ENCODE measurements at places on chromosomes 7 and 10.

GRCh38 chr10:125106586-125106985 is 53.8 kb downstream of the CTBP2 start:
- no peak for DNase-seq

GRCh38 chr10:78155722-78156121 is 122.1 kb downstream of the RPS24 start:
- DNase-seq: no peak

DNA sequence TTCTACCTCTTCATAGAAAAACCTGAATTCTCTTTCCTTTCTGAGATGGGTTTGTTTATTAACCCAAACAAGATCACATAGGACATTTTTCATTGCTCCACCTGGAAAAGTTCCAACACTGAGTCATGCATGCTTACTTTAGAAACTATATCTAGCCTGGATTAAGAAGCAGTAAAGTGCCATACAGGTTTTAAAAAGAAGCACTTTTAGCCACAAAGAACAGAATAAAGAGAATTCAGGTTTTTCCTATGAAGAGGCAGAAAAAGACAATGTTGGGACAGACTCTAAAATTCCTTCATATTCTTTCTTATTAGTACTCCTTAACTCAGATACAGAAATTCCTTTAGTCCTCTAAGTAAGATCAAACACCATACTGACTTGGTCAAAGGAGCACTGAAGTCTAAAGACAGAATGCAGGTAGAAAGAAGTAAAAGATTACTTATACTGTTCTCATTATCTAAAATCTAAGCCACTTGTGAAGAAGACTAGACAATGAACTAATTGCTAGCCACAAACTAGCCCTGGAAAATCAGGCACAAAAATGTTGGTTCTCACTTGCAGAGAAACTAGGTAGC is 241.3 kb downstream of the ANK3 start:
- no peak for DNase-seq

DNA sequence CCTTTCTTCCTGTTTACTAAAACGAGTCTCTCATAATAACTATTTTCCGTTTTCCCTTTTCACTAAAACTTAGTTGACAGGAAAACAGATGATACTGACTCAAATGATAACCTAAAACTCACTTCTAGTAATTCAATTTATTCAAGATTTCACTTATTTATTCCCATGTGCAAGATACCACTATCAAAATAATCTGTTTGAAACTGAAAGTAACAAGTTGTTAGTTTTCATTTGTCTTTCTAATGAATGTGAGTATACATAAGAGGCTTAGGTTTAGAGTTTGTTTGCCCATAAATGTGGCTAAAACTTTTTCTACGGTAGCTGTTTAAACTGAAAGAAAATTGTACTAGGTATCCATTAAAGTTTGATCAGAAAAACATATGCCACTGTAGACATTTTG is 314.9 kb upstream of the STEAP1 start:
- no peak for DNase-seq

GRCh38 chr10:61986788-61987492 is 85.4 kb downstream of the ARID5B start:
- no peak for DNase-seq

GRCh38 chr7:18799899-18800298 is 304.4 kb downstream of the HDAC9 start:
- DNase-seq: no peak

DNA sequence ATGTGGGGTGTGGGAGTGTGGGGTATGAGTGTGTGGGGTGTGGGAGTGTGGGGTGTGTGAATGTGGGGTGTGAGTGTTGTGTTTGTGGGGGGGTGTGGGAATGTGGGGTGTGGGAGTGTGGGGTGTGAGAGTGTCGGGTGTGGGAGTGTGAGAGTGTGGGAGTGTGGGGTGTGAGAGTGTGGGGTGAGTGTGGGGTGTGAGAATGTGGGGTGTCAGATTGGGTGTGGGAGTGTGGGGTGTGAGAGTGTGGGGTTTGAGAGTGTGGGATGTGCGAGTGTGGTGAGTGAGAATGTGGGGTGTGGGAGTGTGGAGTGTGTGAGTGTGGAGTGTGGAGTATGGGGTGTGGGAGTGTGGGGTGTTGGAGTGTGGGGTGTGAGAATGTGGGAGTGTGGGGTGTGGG is 50.1 kb upstream of the EN2 start:
- DNase-seq: no peak

DNA sequence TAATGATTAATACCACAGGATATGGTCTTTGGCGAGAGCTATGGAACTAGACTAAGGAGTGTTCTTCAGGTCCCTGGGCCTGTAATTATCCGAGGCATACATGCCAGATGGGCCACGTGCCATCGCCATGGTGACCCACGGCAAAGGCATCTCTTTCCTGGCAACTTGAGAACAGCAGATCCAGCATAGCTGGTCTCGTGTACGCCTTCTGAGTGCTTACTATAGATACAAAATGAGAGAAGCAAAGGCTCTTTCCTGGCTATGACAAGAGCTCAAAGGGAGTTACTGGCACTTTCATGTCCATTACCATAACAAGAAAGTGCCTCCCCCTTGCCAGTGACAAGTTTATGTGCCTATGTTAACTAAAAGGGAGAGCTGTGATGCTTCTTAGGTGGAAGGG is 26.0 kb upstream of the GLI3 start:
- DNase-seq: no peak

GRCh38 chr10:73859428-73859783 is 14.9 kb downstream of the CAMK2G start:
- DNase-seq: no peak

- no peak for DNase-seq
Observed at GRCh38 chr7:156845379-156846101, 47.4 kb downstream of the LMBR1 start.

- DNase-seq: no peak
Observed at GRCh38 chr10:2925631-2926030, 141.7 kb upstream of the PFKP start.

DNA sequence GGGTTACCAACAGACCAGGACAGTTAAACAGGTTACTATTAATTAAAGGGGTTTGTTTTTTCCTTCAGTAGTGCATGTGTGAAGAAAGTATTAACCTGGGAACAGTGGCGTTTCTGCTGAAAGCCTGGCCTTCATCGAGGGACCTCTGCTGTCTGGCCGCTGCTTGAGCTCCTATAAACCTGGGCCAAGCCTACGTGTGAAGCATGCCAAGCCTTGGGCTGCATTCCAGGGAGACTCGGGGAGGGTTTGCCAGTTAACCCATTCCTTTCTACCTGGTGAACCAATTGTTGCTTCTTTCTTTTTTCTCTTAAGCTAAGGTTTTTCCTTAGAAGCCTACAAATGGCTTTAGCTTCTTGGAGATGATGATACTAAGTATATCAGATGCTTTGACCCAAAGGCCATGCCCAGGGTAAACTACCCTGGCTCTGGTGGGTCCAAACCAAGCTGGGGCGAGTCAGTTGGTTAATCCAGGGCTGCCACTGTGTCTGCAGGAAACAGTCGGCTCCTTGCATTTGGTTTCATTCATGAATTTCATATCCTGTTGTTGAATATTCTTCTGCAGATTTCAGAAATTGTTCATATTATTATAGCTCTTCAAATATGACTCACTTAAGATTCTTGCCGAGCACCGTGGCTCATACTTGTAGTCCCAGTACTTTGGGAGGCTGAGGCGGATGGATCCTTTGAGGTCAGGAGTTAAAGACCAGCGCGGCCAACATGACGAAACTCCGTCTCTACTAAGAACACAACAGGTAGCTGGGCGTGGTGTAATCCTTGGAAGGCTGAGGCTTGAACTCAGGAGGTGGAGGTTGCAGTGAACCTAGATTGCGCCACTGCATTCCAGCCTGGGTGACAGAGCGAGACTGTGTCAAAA is 23.8 kb downstream of the PFKP start:
- no peak for DNase-seq

- DNase-seq: no peak
Observed at GRCh38 chr10:125133696-125134482, 26.5 kb downstream of the CTBP2 start.

DNA sequence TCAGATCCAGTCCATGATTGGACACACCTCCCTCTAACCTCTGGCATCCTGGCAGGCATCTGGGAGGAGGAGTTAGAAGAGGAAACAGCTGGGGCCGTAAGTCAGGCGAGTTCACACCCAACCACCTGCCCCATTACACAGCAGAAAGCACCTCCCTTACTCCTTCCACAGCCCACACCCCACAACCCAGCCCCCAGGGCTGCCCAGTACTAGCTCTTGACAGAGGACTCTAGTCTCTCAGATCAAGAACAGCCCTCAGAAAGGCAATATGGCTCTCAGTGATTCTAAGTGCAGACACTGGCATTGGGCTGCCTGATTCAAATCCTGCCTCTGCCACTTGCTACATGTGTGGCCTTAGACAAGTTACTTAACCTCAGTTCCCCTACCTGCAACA is 34.1 kb downstream of the KCNMA1 start:
- DNase-seq: no peak

- DNase-seq: no peak
Observed at GRCh38 chr10:4003348-4003973, 218.5 kb upstream of the KLF6 start.
